ENCODE measurements at places on chromosomes 2 and 18.

DNA sequence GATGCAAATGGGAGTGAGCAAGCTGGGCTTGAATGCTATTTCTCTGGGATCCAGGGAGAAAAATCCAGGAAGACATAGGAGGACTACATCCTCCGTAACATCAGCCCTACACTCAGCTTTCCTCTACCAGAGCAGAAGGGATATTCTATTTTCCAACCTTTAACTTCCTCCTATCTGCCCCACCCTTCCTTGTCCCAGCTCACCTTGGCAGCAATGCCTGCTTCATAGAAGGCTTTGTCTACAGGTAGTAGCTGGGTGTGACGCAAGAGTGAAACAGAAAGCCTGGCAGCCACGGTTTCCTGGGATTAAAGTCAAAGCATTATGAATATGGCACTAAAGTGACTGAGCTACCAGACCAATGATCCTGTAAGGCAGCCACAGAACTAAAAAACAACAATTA is 3.9 kb downstream of the KRTCAP3 start:
- H3K27ac ChIP-seq: no peak overlapping the region
- no peaks in the 10 kb centered on the region for H3K27me3 ChIP-seq
- no peaks in the 10 kb centered on the region for H3K36me3 ChIP-seq
- DNase-seq: peak; percentile 10

DNA sequence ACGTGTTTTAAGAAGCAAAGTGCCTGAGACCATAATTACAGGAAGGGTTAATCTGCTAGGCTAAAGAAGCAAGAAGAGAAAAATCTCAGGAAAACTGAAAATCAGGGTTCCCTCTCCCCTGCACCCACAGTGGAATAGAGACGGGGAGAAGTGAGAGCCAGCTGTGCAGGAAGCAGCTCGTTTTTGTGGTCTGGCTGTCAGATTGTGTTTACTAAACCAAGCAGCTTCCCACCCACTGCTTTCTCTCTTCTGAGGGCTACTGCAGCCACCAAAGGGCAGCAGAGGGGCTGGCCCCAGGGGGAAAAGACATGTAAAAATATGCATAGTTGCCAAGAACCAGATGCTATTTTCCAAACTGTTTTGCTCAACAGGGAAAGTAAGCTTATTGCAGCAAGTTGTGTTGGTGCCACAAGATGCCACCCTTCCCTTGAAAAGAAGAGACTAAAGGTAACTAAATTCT is 72.6 kb upstream of the THUMPD2 start:
- DNase-seq: peak; percentile 63
- H3K36me3 ChIP-seq: no peaks in the 10 kb centered on the region
- no peak overlapping the region for H3K27ac ChIP-seq
- peaks cover 15% of the 10 kb centered on the region for H3K4me1 ChIP-seq
- no peaks in the 10 kb centered on the region for H3K27me3 ChIP-seq
- H3K4me3 ChIP-seq: no peak overlapping the region

DNA sequence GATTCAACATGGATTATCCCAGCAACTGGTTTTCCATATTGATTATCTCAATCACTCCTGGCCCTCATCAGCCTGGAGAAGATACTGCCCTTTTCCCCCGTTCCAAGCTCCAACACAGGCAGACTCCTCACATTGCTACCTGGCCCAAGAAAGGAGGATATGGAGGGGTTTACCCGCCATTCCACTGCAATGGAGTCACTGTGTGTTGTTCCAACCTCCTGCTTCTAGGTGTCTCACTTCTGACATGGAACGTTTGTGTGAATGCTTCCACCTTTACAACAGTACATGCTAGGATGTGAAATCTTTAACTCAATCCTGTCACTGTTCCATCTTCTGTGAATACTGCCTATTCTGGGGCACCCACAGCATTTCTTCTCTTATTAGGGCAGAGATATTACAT is 36.7 kb downstream of the RMP24 start:
- H3K27ac ChIP-seq: no peak overlapping the region
- H3K4me1 ChIP-seq: no peaks in the 10 kb centered on the region
- no peak overlapping the region for H3K4me3 ChIP-seq
- H3K27me3 ChIP-seq: no peaks in the 10 kb centered on the region
- no peak for DNase-seq

- H3K4me3 ChIP-seq: no peak overlapping the region
- no peaks in the 10 kb centered on the region for H3K27me3 ChIP-seq
- no peaks in the 10 kb centered on the region for H3K4me1 ChIP-seq
Observed at GRCh38 chr18:76486574-76486973, 8.5 kb downstream of the ZNF516 start.

DNA sequence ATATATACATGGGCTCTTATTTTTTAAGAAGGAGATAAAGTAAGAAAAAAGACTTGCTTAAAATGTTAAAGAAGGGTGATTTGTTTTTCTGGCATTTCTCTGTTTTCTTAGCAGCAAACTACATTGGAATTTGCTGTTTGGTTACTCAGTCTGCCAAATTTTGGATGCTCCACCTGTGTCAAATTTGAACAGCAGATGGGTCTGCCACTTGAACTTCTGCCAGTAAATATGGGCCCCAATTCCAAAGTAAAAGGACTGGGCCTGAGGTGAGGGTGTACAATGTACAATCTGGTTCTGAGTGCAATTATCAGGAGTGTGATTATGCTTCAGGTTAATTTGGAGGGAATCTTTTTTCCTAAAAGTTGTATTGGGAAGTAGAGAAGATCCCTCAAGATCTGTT is 794.5 kb downstream of the DSC3 start:
- no peak overlapping the region for H3K27ac ChIP-seq
- no peak for DNase-seq
- H3K4me3 ChIP-seq: no peak overlapping the region

DNA sequence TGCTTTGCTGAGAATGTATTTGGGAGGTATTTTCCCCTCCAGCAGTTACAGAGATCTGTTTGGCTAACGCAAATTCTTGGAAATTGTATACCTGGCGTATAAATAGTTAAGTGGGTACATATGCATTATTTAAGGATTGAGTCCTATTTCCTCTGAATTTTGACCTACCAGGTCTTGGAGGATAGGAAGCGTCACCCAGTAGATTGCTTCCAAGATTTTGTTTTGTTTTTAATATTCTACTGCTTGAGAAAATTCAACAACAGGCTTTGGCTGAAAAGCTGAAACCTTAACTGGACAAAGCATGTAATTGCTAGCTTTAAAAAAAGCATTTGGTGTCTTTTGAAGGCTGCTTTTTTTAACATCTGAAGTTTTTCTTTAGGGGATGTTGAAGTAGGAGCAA is 150.1 kb downstream of the WDSUB1 start:
- no peaks in the 10 kb centered on the region for H3K4me1 ChIP-seq
- H3K27me3 ChIP-seq: no peaks in the 10 kb centered on the region

DNA sequence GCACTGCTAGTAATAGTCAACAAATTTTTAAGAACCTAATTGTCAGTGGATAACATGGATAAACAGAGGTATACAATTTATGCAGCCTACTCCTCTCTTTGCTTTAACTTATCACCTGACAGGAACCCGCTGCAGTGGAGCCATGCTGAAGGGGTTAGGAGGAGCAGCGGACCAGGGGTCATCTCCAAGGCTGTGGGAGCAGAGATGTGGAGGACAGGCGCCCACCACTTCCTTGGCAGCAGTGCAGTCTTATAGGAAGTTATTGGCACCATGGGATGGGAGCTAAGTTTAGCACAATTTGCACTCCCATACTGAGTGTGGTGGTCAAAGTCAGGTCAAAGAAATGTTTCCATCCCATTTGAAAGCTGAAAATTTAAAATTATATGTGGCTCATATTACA is 35.6 kb downstream of the HDLBP start:
- no peaks in the 10 kb centered on the region for H3K27me3 ChIP-seq
- DNase-seq: no peak
- peak overlapping the region; percentile 85 for H3K27ac ChIP-seq
- H3K4me3 ChIP-seq: peak overlapping the region; percentile 20
- H3K4me1 ChIP-seq: peaks cover 16% of the 10 kb centered on the region
- H3K36me3 ChIP-seq: no peaks in the 10 kb centered on the region

- DNase-seq: peak; percentile 35
- no peak overlapping the region for H3K4me3 ChIP-seq
- no peaks in the 10 kb centered on the region for H3K36me3 ChIP-seq
- H3K27ac ChIP-seq: no peak overlapping the region
Observed at GRCh38 chr18:54671291-54671881, 80.3 kb downstream of the DYNAP start.

DNA sequence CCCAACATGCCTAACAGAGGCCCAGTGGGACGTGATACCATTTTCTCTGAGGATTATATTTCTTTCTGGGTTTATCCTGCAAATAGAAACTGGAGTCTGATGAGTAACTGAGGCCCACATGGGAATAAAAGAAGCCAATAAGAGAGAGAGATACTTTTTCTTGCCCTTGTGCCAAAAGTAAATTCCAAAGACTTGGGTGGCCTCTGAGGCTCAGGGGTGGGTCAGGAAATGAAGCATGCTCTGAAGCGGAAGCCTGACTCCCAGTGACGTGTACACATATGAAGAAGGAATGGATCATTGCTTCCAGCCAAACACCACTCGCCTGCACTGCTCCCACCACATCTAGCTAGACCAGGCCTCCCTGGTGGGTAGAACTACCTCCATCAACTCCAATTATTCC is 273.6 kb upstream of the NCKAP5 start:
- H3K36me3 ChIP-seq: no peaks in the 10 kb centered on the region
- DNase-seq: no peak
- H3K4me3 ChIP-seq: no peak overlapping the region
- no peak overlapping the region for H3K27ac ChIP-seq
- no peaks in the 10 kb centered on the region for H3K27me3 ChIP-seq

GRCh38 chr2:71962911-71963694 is 184.6 kb downstream of the CYP26B1 start:
- H3K27ac ChIP-seq: no peak overlapping the region
- no peak for DNase-seq
- H3K4me1 ChIP-seq: no peaks in the 10 kb centered on the region

GRCh38 chr18:39341129-39341528 is 1775.5 kb upstream of the CELF4 start:
- H3K4me1 ChIP-seq: no peaks in the 10 kb centered on the region
- no peak for DNase-seq
- H3K4me3 ChIP-seq: no peak overlapping the region
- no peaks in the 10 kb centered on the region for H3K27me3 ChIP-seq
- H3K36me3 ChIP-seq: no peaks in the 10 kb centered on the region
- no peak overlapping the region for H3K27ac ChIP-seq

DNA sequence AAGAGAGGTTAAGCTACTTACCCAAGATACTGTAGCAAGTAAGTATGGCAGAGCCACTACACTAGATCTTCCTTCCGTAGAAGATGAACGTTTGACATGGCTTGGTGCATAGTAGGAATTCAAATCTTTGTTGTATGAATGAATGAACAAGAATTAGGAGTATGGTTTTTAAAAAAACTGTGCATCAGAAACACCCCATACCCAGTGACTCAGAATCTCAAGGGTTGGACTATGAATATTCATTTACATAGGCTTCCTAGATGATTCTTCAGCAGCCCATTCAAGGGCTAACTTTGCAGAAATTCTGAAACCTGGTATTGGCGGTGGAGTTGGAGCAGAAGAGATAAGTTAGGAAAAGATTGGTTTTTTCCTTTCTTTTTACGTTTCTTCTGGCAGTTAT is 5.4 kb downstream of the ACTR3 start:
- H3K27ac ChIP-seq: no peak overlapping the region
- no peaks in the 10 kb centered on the region for H3K27me3 ChIP-seq
- no peak for DNase-seq
- H3K4me1 ChIP-seq: peaks cover 14% of the 10 kb centered on the region

- H3K4me3 ChIP-seq: no peak overlapping the region
- H3K27me3 ChIP-seq: no peaks in the 10 kb centered on the region
- no peak overlapping the region for H3K27ac ChIP-seq
- no peaks in the 10 kb centered on the region for H3K4me1 ChIP-seq
- DNase-seq: no peak
Observed at GRCh38 chr2:28318462-28319117, 74.1 kb upstream of the FOSL2 start.

- no peaks in the 10 kb centered on the region for H3K27me3 ChIP-seq
- H3K4me1 ChIP-seq: peaks cover 54% of the 10 kb centered on the region
- peaks cover 4% of the 10 kb centered on the region for H3K36me3 ChIP-seq
- peak; percentile 47 for DNase-seq
- peak overlapping the region; percentile 90 for H3K27ac ChIP-seq
Observed at GRCh38 chr2:33530690-33531548, 54.5 kb downstream of the RASGRP3 start.

GRCh38 chr2:100821255-100821910 is 1.4 kb downstream of the NPAS2 start:
- H3K4me1 ChIP-seq: no peaks in the 10 kb centered on the region
- no peak overlapping the region for H3K27ac ChIP-seq
- H3K27me3 ChIP-seq: no peaks in the 10 kb centered on the region
- H3K4me3 ChIP-seq: no peak overlapping the region
- no peak for DNase-seq
- H3K36me3 ChIP-seq: no peaks in the 10 kb centered on the region

GRCh38 chr2:11029136-11029535 is 117.4 kb downstream of the KCNF1 start:
- H3K36me3 ChIP-seq: no peaks in the 10 kb centered on the region
- no peak overlapping the region for H3K4me3 ChIP-seq
- H3K27me3 ChIP-seq: no peaks in the 10 kb centered on the region
- H3K27ac ChIP-seq: no peak overlapping the region
- H3K4me1 ChIP-seq: no peaks in the 10 kb centered on the region
- DNase-seq: no peak

GRCh38 chr2:71922499-71923142 is 225.0 kb downstream of the CYP26B1 start:
- H3K36me3 ChIP-seq: no peaks in the 10 kb centered on the region
- H3K4me1 ChIP-seq: no peaks in the 10 kb centered on the region
- H3K27ac ChIP-seq: no peak overlapping the region
- H3K4me3 ChIP-seq: no peak overlapping the region
- H3K27me3 ChIP-seq: no peaks in the 10 kb centered on the region
- DNase-seq: no peak

GRCh38 chr2:58913082-58913726 is 672.1 kb upstream of the FANCL start:
- no peaks in the 10 kb centered on the region for H3K4me1 ChIP-seq
- H3K27me3 ChIP-seq: no peaks in the 10 kb centered on the region
- no peak overlapping the region for H3K4me3 ChIP-seq
- no peak for DNase-seq

DNA sequence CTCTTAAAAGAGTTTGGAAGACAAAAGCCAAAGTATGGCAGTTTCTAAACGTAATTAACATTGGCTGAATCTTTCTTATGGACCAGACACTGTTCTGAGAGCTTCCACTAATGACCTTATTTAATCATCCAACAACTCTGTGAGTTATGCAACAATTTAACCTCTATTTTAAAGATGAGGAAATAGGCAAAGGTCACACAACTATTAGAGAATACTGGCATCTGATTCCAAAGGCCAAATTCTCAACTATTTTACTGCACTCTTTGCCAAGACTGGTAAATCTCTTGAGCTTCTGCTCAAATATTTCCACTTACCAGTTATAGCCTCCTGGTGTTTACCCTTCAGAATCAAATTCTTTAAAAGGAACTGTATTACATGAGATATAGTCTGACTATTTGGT is 42.1 kb upstream of the ERMN start:
- H3K36me3 ChIP-seq: no peaks in the 10 kb centered on the region
- DNase-seq: no peak
- H3K27me3 ChIP-seq: no peaks in the 10 kb centered on the region
- no peak overlapping the region for H3K27ac ChIP-seq
- no peak overlapping the region for H3K4me3 ChIP-seq

All from MM.1S (cell line).